ENCODE measurements at places on chromosomes 4 and X. TPM values are rescaled to one million over a fixed set of nuclear protein-coding genes. Genes with fewer than 3 reads are reported as not detected.

- H3K27me3 ChIP-seq: no peaks in the 10 kb centered on the region
- H3K36me3 ChIP-seq: no peaks in the 10 kb centered on the region
- no peak overlapping the region for H3K27ac ChIP-seq
- H3K4me1 ChIP-seq: peaks cover 15% of the 10 kb centered on the region
These were observed 48.2 kb downstream of the USP26 start for GRCh38 chrX:133048751-133049150.

DNA sequence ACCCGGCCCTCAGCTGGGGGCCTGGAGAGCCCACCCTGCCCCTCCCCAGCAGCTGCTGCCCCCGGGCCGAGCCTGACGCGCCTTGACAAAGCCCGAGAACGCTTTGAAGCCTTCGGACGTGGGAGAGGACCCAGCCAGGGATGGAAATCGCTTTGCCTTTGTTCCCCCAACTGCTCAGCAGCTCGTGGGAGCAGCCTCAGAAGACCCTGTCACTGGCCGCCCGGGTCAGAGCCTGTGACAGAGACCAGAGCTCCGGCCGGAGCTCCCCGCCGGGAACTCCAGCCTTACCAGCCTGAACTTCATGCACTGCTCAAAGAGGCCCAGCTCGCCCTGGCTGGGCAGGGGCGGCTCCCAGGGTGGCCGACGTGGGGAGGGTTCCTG, 2.6 kb upstream of the SLC6A8 start:
- H3K4me3 ChIP-seq: no peak overlapping the region
- H3K4me1 ChIP-seq: no peaks in the 10 kb centered on the region
- peaks cover 6% of the 10 kb centered on the region for H3K27me3 ChIP-seq
- no peak overlapping the region for H3K27ac ChIP-seq
- no peaks in the 10 kb centered on the region for H3K36me3 ChIP-seq
- DNase-seq: no peak

DNA sequence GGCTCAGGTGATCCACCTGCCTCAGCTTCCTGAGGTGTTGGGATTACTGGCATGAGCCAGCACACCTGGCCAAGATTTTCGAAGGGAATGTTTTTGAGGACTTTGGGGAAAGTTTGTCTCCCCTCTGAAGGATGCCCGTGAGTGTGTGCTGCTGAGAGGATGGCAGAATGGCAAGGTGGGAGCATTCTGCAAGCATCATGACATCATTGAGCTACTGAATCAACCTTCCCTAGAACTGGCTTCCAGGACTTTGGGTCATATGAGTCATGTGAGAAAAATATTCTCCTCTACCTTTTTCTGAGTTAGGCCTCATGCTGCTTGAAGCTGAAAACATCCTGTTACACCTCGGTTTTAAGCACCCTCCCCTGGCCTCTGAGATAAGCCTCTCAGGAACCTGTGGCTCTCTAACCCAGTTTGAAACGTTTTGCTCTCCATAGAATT, 31.0 kb downstream of the TMEM131L start:
- peak overlapping the region; percentile 66 for H3K27ac ChIP-seq
- H3K4me3 ChIP-seq: no peak overlapping the region
- no peaks in the 10 kb centered on the region for H3K36me3 ChIP-seq
- no peak for DNase-seq
- H3K4me1 ChIP-seq: peaks cover 44% of the 10 kb centered on the region

GRCh38 chr4:112109360-112110058, 35.7 kb upstream of the FAM241A start:
- H3K4me1 ChIP-seq: peaks cover 48% of the 10 kb centered on the region
- H3K27me3 ChIP-seq: no peaks in the 10 kb centered on the region
- peak; percentile 71 for DNase-seq
- H3K27ac ChIP-seq: peak overlapping the region; percentile 25
- no peaks in the 10 kb centered on the region for H3K36me3 ChIP-seq

- no peaks in the 10 kb centered on the region for H3K36me3 ChIP-seq
- peaks cover 31% of the 10 kb centered on the region for H3K4me1 ChIP-seq
- peak overlapping the region; percentile 77 for H3K27ac ChIP-seq
- no peaks in the 10 kb centered on the region for H3K27me3 ChIP-seq
- no peak for DNase-seq
These were observed 84.1 kb upstream of the HELT start for GRCh38 chr4:184934184-184934583.

The MEPE gene
- total RNA-seq: not detected

The GAGE12F gene
- total RNA-seq: not detected

The WAS gene
- 0.22 TPM for total RNA-seq

The MAGEA2 gene
- total RNA-seq: 18.7 TPM

The SLAIN2 gene
- 31.5 TPM for total RNA-seq

The THOC2 gene
- total RNA-seq: 109 TPM

The BTC gene
- total RNA-seq: 4.5 TPM

The RAB33A gene
- total RNA-seq: 0.95 TPM

All from PC-9 (cell line).